Activated T-helper 1 cell treated with anti-CD3 and anti-CD28 coated beads, Interleukin-2, amount 50 U/mL, for 16 hours (primary cell): ENCODE measurements at places on chromosomes 4 and X.
A peak's percentile ranks its signal among the peaks of the same experiment; 100 is the strongest.

DNA sequence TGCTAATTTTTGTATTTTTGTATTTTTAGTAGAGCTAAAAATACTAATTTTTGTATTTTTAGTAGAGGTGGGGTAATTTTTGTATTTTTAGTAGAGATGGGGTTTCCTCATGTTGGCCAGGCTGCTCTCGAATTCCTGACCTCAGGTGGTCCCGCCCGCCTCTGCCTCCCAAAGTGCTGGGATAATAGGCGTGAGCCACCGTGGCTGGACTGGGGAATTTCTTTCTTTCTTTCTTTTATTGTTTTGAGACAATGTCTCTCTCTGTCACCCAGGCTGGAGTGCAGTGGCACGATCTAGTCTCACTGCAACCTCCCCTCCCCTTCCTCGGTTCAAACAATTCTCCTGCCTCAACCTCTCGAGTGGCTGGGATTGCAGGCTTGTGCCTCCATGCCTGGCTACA is 83.0 kb downstream of the FAM193A start:
- no peak for DNase-seq

DNA sequence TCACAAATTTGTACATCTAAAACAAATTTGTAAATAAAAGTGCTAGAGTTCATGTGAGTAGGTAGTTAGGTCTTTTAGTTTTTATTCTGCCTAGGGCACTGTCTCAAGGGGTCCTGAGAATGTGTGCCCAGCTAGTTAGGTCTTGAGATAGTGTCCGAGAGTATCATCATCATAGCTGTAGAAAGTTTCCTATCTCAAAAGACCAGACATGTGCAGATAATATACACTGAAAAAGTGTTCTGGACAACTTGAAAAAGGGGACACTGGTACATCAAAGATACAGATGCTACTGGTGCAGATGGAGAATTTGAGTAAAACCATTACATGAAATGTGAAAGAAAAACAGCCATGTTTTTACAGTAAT is 1.8 kb upstream of the ZCCHC4 start:
- no peak for DNase-seq

GRCh38 chrX:9392445-9392844 is 72.4 kb upstream of the TBL1X start:
- no peak for DNase-seq

DNA sequence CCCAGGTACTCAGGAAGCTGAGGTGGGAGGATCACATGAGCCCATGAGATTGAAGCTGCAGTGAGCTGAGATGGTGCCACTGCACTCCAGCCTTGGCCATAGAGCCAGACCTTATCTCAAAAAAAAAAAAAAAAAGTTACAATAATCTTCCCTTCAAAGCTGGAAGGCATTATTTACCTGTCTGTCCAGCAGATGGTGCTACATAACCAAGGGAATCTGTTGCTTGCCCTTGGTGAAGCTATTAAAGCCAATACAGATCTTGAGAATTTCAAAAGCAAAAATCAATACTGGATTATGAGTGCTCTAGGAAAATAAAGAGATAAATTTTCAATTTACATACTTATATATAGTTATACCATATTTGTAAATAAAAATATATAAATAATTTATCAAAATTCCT is 25.9 kb downstream of the PKD2 start:
- no peak for DNase-seq

GRCh38 chr4:34191443-34191842 is 2052.9 kb downstream of the ARAP2 start:
- DNase-seq, result no peak

DNA sequence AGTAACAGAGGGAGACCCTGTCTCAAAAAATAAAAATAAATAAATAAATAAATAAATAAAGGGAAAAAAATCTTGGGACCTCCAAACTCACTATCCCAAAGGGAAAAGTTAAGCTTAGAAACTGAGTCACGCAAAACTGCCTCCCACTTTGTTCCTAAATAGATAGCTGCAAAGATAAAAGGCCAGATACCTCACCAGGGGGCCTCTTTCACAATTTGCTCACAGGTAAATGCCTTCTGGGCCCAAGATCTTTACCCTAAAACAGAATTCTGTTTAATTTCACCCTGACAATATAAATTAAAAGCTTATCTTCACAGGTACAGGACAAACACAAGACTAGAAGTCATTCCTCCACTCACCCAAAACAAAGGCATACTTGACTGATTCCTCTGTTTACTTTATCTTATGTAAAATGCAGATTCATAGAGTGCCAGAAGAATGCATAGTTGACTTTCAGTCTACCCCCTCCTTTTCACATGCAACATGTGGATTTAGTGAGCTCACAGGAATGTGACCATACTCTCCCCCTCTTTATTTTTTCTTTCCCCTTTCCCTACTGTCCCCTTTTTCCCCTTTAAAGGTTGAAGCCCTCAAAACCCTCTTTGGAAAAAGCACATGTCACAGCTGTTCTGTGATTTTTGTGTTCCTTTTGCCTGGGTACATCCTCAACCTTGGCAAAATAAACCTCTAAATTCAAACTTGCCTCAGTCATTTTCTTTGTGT is 23.4 kb downstream of the ELF2 start:
- DNase-seq, result no peak

DNA sequence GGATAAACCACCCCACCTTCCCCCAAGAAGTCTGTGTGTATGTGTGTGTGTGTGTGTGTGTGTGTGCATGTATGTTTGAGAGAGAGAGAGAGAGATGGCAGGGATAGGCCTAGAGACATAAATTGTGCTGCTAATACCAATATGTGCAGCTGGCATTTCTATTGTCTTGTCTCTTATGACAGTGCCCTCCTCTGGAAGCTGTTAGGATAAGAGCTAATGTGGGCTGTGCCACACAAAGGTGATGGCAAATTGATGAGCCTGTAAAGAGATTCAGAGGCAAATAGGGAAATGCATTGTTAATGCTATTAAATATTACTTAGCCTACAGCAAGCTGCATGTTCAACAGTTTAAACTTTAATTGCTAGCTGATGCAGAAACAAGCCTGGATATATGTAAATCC is 332.0 kb downstream of the NKX6-1 start:
- DNase-seq, result no peak

- DNase-seq, result peak; percentile 79
Measured at GRCh38 chr4:48269861-48270522, 354 bp upstream of the TEC start.
